Epithelial cell of proximal tubule (primary cell): ENCODE measurements at places on chromosomes 6 and 20. TPM values are rescaled to one million over a fixed set of nuclear protein-coding genes. Genes with fewer than 3 reads are reported as not detected.

Gene GGTLC1
- total RNA-seq = not detected in 2 replicates

DNA sequence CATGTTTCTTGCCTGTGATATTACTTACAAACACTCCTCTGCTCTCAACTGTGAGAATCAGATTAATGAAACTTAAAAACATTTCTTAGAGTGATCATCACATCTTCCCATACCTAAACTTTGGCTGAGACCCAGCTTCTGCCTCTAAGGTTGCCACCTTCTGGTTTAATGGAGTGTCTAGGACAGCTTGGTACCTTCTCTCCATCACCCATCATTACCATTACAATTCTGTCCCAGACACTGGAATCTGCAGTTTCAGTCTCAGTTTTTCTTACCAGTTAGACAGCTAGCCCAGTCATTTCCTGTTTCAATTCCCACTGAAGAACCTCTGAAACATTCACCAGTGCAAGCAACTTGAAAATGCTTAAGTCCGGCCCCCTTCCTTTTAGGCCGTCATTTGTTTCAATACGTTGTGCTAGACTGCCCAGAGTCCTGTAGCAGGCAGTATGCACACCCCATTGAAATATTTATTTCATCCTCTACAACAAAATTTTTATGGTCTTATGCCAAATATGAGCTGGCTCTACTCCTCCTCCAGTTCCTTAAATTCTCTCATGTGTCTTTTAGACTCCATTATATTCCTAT, 107.0 kb upstream of the FOXO3 start:
- no peak for DNase-seq

DNA sequence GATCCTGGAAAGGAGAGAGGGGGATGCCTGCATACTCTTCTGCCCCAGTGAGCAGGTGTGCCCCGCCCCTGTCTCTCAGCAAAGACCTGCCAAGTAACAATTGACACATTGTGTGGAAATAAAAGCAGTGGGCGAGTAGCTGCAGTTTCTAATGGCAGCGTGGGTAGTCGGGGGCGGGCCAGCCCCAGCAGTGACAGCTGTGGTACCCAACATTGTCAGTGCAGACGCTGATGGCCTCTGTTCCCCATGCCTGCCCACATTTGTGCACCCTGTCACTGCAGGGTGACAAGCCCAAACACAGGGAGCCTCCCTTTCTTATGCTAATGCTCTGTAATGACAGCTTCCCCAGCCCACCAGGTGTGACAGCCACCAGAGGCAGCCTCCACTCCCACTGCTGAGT, 491.7 kb downstream of the DHX35 start:
- no peak for DNase-seq

- DNase-seq = no peak
Measured at GRCh38 chr6:7763881-7764280, 38.0 kb downstream of the BMP6 start.

DNA sequence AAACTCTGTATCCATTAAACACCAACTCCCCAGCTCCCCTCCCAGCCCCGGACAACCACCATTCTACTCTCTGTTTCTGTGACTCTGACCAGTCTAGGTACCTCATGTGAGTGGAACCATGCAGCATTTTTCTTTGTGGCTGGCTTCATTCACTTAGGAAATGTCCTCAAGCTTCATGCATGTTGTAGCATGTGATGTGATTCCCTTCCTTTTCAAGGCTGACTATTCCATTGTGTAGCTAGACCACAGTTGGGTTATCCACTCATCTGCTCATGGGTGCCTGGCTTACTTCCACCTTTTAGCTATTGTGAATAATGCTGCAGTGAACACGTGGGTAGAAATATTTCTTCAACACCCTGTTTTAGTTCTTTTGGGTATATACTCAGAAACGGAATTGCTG, 8.8 kb upstream of the BPHL start:
- DNase-seq = no peak

DNA sequence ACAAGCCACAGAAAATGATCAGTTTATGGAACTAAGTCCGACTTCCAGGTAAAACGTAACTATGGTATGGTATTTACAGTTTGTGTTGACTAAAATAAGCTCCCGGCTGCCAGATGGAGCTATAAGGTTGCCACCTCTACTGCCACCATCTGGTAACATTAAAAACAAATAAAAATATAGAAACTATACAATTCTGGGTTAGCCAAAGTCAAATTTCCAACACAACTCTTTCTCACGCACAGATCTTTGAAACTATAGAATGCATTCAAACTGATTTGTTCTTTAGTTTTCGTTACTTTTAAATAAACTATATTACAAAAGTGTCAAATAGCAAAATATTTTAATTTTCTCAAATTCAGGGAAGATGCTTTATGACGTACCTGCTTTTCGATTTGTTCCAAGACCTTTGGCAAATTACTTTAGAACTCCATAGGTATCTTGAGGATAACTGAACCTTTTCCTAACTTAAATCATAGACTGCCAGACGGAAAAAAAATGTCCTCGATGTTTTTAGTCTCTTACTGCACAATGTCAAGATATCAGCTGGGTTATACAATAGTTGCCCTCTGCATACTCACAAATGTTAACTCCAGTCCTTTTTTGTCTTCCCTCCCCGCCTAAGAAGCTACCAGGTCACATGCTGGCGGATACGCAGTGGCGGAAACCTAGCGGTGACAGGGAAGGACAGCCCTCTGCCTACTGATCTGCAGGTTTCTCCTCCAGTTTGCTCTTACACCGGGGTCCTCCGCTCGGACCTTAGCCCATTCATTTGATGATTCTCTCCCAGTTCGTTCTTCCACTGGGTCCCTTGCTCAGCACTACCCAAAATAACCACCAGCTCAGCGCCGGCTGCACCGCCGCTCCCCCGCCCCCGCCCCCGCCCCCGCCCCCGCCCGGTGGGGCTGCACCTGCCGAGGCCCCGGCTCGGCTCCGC, 888 bp downstream of the SLC17A5 start:
- DNase-seq = no peak

DNA sequence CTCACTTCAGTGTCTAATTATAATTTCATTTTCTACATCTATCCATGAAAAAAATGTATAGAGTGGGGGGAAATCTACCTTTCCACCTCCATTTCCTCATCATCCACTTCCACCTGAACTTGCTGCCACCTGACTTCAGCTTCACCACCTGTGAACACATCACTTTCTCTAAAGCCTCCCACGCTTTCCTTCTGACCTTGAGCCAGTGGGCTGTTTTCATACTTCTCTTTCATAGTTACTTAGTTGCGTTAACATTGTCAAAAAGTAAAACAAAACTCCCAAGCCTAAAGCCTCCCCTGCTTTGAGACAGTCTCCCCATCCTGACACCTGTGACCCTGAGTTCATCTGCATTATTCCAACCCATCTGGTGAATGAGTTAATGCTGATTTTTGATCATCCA, 47.3 kb downstream of the KLHL31 start:
- no peak for DNase-seq

GRCh38 chr6:150940941-150941340, 75.4 kb downstream of the MTHFD1L start:
- no peak for DNase-seq

Gene AKAP12
- total RNA-seq = 191 and 430 TPM in 2 replicates

- DNase-seq = no peak
Measured at GRCh38 chr6:20212392-20213111, at the start of gene MBOAT1. TSS of gene MBOAT1 (minus strand) at chr6:20212469. CDS start at chr6:20212234, 235 bp downstream.

Gene SCUBE3
- 0.51 and 1.2 TPM in 2 replicates for total RNA-seq

DNA sequence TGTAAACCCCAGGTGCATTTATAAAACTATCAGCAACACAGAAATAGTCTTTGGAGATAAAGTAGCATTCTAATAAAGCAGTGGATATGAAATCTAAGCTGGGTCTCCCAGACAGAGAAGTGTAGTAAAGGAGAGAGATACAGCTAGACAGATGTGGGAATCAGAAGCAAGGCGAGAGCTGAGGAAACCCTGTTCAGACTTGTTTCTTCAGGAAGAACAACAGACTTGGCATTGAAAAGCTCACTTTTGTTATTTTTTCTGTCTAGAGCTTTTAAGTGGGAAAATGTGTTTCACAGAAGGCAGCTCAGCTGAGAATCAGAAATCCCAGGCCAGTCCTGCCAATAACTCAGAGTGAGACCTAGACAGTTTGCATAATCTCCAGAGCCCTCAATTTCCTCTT, 52.9 kb downstream of the SLC35B3 start:
- DNase-seq = no peak

- DNase-seq = no peak
Measured at GRCh38 chr6:107847844-107848802, 24.0 kb upstream of the SCML4 start.

Gene MATN4
- not detected in 2 replicates for total RNA-seq

GRCh38 chr20:31494131-31494530, 19.0 kb downstream of the REM1 start:
- DNase-seq = no peak

DNA sequence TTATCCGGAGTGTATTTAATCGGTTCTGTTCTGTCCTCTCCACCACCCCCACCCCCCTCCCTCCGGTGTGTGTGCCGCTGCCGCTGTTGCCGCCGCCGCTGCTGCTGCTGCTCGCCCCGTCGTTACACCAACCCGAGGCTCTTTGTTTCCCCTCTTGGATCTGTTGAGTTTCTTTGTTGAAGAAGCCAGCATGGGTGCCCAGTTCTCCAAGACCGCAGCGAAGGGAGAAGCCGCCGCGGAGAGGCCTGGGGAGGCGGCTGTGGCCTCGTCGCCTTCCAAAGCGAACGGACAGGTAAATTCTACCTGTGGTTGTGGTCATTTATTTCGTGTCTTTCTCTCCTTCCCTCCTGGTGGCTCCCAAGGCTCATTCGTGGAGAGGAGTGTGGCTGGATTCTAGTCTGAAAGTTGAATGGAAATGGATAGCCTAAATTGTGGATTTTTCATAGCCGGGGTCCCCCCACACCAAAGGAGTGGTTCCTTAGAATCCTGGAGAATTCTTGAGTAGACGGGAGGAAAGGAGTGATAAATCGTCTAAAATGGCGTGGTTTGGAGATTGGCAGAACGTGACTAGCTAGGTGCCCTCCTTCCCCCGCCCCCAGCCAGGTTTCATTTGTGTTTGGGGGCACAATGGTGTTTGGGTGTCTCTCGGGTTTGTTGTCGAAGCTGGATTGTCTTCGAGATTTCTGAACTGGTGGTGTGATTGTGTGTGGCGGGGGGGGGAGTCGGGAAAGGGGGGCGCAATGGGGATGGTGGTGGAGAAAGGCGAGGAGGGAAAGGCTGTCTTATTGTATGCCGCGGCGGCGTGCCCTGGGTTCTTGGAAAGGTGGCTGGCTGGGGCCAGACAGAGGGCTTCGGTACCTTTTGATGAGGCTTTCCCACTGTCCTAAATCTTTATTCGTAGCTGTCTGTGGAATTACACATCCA, 673 bp downstream of the MARCKS start:
- DNase-seq = no peak

DNA sequence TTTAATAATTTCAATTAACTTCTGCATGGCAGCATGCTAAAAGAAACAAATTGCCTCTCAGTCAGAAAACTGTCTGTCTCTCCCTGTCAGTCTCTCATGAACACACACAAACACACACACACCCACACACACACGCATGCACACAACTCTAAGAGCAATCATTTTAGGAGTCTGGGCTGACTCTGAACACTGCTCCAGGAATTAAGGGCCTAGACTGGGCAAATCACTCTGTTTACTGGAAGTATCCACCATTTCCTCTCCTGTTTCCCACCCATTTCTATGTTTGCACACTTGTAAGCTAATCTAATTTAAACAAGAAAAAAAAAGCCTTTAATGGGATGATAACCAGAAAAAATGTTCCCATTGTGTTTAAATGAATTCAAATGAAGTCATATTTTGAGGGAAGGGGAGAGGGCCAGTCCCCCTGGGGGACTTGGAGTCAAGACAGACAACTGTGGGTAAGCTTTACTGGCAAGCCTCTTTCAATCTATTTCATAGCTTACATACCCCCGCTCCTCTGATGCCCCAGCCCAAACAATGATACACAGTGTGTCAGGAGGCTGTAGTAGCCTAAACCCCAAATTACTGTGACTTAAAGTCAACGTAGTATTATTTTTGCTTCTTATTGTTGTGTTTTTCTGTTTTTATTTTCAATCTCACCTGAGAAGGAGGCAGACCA, 447.8 kb upstream of the FLRT3 start:
- no peak for DNase-seq

DNA sequence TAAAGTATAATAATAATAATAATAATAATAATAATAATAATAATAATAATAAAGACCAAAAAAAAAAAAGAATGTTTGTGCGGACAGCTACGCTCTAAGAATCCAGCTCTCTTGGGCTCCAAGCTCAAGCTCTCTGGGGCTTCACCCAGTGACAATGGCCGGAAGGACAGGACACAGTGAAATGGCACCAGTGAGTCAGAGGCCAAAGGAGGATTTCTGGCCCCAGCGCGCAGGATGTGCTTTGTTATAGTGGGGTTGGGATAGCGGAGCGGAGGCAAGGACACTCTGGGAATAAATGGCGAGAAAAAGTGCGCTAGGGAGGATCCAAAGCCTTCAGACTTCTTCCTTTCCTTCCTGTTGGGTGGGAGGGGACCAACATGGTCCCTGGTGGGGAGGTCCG, 38.2 kb downstream of the HLA-A start:
- no peak for DNase-seq

Gene STMND1
- 0.14 TPM in 1 of 2 replicates, not detected in the other for total RNA-seq

Gene SOBP
- 1.6 and 2.5 TPM in 2 replicates for total RNA-seq

DNA sequence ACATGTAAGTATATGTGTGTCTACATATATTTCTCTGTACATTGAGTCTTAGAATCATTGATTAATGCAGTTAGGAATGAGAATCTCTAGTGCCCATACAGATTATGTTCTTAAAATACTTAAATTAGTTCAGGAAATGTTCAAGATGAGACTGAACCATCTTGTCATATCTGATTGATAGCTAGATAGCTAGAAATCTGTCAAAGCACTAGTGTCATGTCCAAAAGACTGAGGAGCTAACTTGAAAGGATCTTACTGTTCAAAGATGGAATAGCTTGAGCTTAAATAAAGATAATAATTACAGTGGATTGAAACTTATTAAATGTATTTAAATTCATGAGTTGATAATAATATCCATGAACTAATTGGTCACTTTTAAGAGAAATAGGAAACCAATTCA, 191.7 kb upstream of the TCF21 start:
- DNase-seq = no peak
